IMR-90 (cell line): ENCODE measurements at places on chromosomes 1 and 21. TPM values are rescaled to one million over a fixed set of nuclear protein-coding genes. Genes with fewer than 3 reads are reported as not detected.

DNA sequence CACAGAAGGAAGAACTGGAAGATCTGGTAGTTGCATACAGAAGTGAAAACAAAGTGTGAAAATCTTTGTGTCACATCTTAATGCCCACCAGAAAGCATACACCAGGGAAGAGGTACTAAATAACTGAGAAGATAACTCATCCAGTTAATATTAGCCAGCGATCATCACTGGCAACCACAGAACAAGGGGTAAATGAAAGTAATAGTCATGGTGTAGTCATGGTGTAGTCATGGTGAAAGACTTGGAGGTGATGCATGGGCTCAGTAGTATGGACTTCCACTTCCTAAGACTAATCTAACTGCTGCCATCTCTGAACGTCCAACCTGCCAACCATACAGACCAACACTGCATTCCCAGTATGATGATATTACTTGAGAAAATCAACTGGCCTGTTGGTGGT lies 481.2 kb upstream of the NR5A2 start:
- no peaks in the 10 kb centered on the region for H3K36me3 ChIP-seq
- H3K27ac ChIP-seq = no peak overlapping the region
- no peak overlapping the region for H3K4me3 ChIP-seq
- peaks cover 7% of the 10 kb centered on the region for H3K4me1 ChIP-seq

- no peak overlapping the region for H3K27ac ChIP-seq
- no peaks in the 10 kb centered on the region for H3K36me3 ChIP-seq
- DNase-seq = no peak
Observed at GRCh38 chr1:65386439-65386838, 34.0 kb upstream of the LEPR start.

DNA sequence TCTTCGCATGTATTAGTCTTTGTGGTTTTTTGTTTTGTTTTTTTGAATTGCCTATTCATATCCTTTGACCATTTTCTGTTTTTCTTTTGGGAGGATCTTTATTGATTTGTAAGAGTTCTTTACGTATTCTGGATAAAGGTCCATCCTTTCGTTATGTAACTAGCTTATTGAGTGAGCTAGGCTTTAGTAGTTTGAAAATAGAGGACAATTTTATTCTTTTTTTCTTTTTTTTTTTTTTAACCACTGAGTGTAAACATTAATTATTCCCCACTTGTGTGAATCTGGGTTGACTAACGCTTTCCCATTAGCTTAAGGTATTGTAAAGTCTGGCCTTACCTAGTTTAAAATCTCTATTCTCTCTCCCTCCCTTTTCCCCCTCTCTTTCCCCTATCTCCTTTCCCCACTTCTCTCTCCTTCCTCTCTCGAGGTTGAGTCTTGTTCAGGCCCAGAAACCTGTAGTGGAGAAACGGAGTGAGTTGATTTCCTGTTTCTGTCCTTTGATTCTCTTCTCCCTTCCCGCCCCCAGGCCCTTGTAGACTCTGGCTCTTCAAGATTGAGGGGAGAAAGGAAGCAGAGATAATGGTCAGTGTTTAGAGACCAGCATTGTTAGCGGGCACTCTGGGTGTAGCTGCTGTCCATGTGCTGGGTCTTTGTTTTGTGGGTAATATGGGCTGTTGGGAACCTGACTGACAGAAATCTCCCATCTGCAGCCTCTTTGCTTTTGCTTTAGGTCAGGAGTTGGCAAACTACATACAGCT lies 1.5 kb downstream of the MORC3 start:
- H3K4me1 ChIP-seq = peaks cover 5% of the 10 kb centered on the region
- H3K27ac ChIP-seq = peak overlapping the region; percentile 72
- peak; percentile 35 for DNase-seq

GRCh38 chr1:195908121-195908520 lies 700.1 kb downstream of the KCNT2 start:
- DNase-seq = peak; percentile 63
- H3K4me3 ChIP-seq = no peak overlapping the region
- no peaks in the 10 kb centered on the region for H3K36me3 ChIP-seq
- H3K4me1 ChIP-seq = no peaks in the 10 kb centered on the region
- H3K27me3 ChIP-seq = no peaks in the 10 kb centered on the region

The FAM177B gene
- not detected in 2 replicates for total RNA-seq

- H3K4me1 ChIP-seq = no peaks in the 10 kb centered on the region
- DNase-seq = peak; percentile 61
- H3K27ac ChIP-seq = no peak overlapping the region
- H3K4me3 ChIP-seq = no peak overlapping the region
Observed at GRCh38 chr1:53860967-53861411, 22.9 kb upstream of the NDC1 start.

- no peak overlapping the region for H3K27ac ChIP-seq
- no peaks in the 10 kb centered on the region for H3K27me3 ChIP-seq
- DNase-seq = no peak
- no peak overlapping the region for H3K4me3 ChIP-seq
- no peaks in the 10 kb centered on the region for H3K36me3 ChIP-seq
Observed at GRCh38 chr21:14740692-14741091, 194.6 kb upstream of the SAMSN1 start.

DNA sequence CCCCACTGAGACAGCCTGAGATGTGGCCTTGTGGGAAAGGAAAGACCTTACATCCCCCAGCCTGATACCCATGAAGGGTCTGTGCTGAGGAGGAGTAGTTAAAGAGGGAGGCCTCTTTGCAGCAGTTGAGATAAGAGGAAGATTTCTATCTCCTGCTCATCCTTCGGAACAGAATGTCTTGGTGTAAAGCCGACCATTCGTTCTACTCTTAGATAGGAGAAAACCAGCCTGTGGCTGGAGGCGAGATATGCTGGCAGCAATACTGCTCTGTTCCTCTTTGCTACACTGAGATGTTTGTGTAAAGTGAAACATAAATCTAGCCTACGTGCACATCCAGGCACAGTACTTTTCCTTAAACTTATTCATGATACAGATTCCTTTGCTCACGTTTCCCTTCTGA lies 1.5 kb upstream of the CCDC27 start:
- peaks cover 8% of the 10 kb centered on the region; the same call in 1 of the 2 replicates for H3K4me1 ChIP-seq
- DNase-seq = no peak
- peaks cover 28% of the 10 kb centered on the region for H3K27me3 ChIP-seq
- H3K36me3 ChIP-seq = no peaks in the 10 kb centered on the region
- H3K4me3 ChIP-seq = no peak overlapping the region

The GPR89A gene
- total RNA-seq = 29.0 and 32.8 TPM in 2 replicates

- no peak overlapping the region for H3K4me3 ChIP-seq
- no peaks in the 10 kb centered on the region for H3K4me1 ChIP-seq
- no peak overlapping the region for H3K27ac ChIP-seq
- no peak for DNase-seq
- no peaks in the 10 kb centered on the region for H3K27me3 ChIP-seq
- H3K36me3 ChIP-seq = no peaks in the 10 kb centered on the region
Observed at GRCh38 chr21:40546647-40547046, 300.3 kb downstream of the DSCAM start.

DNA sequence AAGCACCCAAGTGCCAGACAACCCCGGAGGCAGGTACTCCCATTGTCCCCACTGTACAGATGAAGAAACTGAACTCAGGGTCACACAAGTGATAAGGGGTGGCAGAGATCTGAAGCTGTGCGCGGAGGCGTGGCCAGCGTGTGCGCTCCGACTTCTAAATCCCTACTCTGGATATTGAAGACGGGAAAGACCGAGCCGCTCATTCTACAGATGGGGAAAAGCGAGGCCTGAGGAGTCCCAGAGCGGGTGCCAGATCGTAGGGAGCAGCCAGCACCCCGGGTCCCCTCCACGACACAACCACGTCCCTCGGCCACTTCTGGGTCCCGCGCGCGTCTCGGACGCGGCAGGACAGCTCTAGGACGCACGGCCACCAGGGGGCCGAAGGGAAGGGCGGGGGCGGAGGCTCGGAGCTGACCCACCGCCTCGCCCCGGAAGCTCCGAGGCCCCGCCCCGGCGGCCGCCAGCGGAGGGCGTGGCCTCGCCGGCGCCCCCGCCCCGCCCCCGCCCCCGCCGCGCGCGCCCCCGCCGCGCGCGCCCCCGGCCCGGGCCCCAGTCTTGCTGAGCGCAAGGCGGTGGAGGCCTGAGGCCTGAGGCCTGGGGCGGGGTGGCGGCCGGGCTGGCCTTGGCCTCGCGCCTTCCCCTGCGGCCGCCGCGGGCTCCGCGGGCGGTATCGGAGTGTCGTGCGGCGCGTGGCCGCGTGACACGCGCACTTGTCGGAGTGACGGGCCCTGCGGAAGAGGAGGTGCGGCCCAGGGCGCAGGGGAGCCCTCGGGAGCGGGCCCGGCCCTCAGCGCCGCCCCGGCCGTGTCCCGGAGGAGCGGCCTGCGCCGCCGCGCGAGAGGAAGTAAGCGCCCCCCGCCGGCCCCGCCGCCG lies at the start of gene H6PD:
Gene H6PD, plus strand, starts transcription at position 552 of the 873 bp plus-strand sequence. CDS start 10,161 bp downstream, outside the sequence.
- peak within 1 kb of the TSS; percentile 95 for H3K4me3 ChIP-seq
- H3K27ac ChIP-seq = peak within 1 kb of the TSS; percentile 95
- H3K4me1 ChIP-seq = peaks cover 17% of the 10 kb centered on the region
- DNase-seq = peak; percentile 75
- H3K27me3 ChIP-seq = no peaks in the 10 kb centered on the region

The CAPN8 gene
- total RNA-seq = not detected in 2 replicates

The SRSF11 gene
- total RNA-seq = 94.5 and 116 TPM in 2 replicates

The FAM43B gene
- total RNA-seq = not detected in 2 replicates

The UAP1 gene
- 196 and 255 TPM in 2 replicates for total RNA-seq

The SLC30A7 gene
- total RNA-seq = 60.2 and 87.2 TPM in 2 replicates

DNA sequence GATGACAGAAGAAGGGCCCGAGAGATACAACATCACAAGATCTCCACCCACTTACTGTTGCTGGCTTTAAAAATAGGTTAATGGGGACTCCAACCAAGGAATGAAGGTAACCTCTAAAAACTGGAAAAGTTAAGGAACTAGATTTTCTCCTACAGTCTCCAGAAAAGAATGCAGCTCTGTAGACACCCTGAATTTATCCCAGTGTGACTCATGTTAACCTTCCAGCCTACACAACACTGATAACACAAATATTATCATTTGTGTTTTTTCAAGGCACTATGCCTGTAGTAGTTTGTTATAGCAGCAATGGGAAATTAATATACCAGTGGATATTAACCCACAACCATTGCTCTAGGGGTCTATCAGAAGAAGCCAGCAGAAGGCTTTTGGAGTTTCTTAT lies 730.7 kb upstream of the ZP4 start:
- no peaks in the 10 kb centered on the region for H3K4me1 ChIP-seq
- DNase-seq = peak; percentile 39
- no peak overlapping the region for H3K4me3 ChIP-seq
- no peak overlapping the region for H3K27ac ChIP-seq
- no peaks in the 10 kb centered on the region for H3K27me3 ChIP-seq

The POU3F1 gene
- not detected in 2 replicates for total RNA-seq

The NEK2 gene
- 26.0 and 35.0 TPM in 2 replicates for total RNA-seq

DNA sequence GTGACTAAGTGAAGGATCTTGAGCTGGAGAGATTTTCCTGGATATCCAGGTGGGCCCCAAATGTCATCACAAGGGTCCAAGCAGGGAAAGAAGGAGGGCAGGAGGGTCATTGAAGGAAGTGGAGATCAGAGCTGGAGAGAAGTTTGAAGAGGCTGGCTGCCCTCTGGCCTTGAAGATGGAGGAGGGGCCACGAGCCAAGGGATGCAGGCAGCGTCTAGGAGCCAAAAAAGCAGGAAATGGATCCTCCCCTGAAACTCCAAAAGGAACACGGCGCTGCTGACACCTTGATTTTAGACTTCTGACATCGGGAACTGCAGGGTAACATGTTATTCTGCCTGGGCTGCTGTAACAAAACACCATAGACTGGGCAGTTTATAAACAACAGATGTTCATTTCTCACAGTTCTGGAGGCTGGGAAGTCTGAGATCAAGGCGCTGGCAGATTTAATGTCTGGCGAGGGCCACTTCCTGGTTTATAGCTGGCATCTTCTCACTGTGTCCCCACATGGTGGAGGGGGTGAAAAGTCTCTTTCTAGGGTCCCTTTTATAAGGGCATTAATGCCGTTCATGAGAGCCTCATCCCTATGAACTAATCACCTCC lies 28.8 kb upstream of the ZBTB21 start:
- peak overlapping the region; percentile 96 for H3K27ac ChIP-seq
- no peaks in the 10 kb centered on the region for H3K36me3 ChIP-seq
- no peaks in the 10 kb centered on the region for H3K27me3 ChIP-seq
- H3K4me1 ChIP-seq = peaks cover 26% of the 10 kb centered on the region
- peak; percentile 87 for DNase-seq

GRCh38 chr1:117633936-117634335 lies 28.1 kb downstream of the TENT5C start:
- no peaks in the 10 kb centered on the region; the same call in 1 of the 2 replicates for H3K27me3 ChIP-seq
- peaks cover 1% of the 10 kb centered on the region; the same call in 1 of the 2 replicates for H3K36me3 ChIP-seq
- peaks cover 2% of the 10 kb centered on the region; the same call in 1 of the 2 replicates for H3K4me1 ChIP-seq
- no peak for DNase-seq
- H3K27ac ChIP-seq = no peak overlapping the region

DNA sequence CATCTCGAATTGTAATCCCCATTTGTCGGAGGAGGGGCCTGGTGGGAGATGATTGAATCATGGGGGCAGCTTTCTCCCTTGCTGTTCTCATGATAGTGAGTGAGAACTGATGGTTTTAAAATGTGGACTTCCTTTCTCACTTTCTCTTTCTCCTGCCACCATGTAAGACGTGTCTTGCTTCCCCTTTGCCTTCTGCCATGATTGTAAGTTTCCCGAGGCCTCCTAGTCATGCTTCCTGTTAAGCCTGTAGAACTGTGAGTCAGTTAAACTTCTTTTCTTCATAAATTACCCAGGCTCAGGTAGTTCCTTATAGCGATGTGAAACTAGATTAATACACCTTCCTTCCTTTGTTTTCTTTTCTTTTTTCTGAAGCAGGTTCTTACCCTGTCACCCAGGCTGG lies 13.9 kb downstream of the DNAJC6 start:
- H3K36me3 ChIP-seq = no peaks in the 10 kb centered on the region
- H3K27me3 ChIP-seq = no peaks in the 10 kb centered on the region
- no peak overlapping the region for H3K27ac ChIP-seq
- DNase-seq = no peak
- no peaks in the 10 kb centered on the region for H3K4me1 ChIP-seq

DNA sequence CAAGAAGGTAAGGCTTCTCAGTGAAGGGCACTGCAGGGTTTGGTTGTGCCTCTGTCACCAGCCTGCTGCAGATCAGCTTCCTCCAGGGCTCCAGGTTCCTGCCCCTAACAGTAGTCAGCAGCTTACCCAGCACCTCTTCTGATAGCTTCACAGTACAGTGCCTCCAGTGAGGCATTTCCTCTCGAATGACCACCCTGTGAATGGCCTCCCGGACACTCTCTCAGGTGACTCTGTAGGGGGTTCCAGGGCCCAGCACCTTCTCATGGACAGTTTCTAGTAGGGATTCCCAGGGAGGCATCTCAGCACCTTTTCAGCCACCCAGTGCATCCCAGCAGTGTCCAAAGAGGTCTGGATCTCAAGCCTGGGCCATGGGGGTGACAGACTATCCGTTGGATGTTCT lies 28.4 kb downstream of the USP48 start:
- H3K4me3 ChIP-seq = no peak overlapping the region
- H3K4me1 ChIP-seq = no peaks in the 10 kb centered on the region
- H3K27ac ChIP-seq = no peak overlapping the region
- peaks cover 34% of the 10 kb centered on the region for H3K36me3 ChIP-seq

- peaks cover 19% of the 10 kb centered on the region for H3K27me3 ChIP-seq
- no peak for DNase-seq
Observed at GRCh38 chr1:226223786-226224244, 351 bp downstream of the MIXL1 start.

GRCh38 chr1:26978901-26979300 lies 14.6 kb upstream of the TRNP1 start:
- no peak overlapping the region for H3K4me3 ChIP-seq
- 0 out of 2 replicates have a peak, but pooled peaks cover 2% of the 10 kb centered on the region for H3K4me1 ChIP-seq
- no peak for DNase-seq
